ENCODE measurements at places on chromosomes 16 and 17.

GRCh38 chr16:84569382-84569987, 48.4 kb downstream of the COTL1 start:
- DNase-seq = no peak

DNA sequence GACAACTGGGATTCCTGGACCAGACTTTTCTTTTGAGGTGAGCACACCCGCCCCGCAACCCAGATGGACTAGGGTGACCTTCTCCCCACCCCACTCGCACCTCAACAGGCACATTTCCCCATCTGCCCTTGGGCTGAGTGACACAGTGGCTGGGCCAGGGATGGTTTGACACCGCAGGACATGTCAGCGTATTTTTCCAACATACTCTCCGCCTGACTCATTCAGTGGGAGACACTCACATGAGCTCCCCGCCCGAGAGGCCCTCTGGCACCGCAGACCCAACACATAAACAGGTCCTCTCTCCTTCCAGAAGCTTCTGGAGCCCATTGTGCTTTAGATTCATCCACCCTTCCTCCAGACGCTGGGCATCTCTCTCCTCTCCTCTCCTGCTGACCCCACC, 69.4 kb downstream of the ZDHHC7 start:
- DNase-seq = no peak

DNA sequence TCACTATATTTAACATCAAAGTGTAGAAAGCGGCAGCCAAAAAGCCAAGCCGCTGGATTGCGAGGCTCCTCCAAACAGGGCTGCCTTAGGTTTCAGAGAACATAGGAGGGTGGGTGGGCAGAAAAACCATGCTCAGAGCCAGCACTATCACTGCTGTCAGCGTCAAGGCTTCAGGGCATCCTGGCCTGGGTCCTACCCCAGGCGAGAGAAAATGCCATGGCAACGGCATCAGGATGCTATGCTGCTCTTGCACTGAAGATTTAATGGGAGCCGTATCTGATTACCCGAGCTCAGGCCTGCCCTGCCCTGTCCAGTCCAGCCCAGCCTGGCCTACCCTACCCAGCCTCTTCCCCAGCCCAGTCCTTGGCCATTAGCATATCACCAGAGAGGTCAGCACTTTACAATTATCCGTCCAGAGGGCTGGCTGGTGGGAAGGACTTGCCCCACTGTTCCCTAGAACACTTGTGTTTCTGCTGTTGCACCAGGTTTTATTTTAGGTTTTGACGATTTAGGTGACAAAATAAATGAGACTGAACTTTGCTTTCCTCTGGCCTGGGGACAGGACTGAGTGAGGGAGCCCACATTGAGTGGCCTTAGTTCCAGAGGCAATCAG, 61.1 kb downstream of the TOM1L2 start:
- DNase-seq = no peak

DNA sequence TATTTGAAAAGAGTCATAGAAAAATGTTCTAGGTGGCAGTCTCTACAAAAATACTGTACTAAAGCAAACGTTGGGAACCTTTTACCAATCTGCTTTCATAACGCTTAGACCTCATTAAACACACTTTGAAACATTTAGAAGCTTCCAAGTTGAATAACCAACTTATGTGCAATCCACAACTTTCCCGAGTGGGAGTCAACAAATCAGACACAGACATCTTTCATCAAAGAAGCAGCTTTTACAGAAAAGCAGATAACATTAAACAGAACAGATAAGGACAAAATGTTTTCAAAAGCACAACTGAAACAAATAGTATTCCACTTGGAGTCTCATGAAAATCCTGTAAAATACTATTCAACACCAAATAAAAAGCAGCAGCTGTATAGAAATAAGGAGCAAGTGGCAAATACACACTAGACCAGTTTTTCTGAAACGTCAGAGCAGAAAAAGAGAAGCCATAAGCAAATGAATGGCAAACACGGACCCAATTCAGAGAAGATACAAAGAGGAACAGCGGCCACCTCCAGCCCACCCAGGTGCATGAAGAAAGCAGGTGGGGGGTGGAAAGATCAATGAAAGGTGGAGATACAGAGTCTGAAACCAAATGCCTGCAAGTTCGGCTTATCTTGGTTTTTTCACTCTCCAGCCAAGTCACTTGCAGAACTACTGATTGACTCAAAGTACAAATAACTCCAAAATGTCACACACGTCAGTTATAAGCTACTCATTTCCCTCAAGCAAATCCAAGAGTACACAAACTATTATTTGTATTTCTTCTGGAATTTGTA, 18.4 kb upstream of the FBF1 start:
- no peak for DNase-seq

- peak; percentile 39 for DNase-seq
Observed at GRCh38 chr17:61574542-61575351, 16.3 kb downstream of the NACA2 start.

DNA sequence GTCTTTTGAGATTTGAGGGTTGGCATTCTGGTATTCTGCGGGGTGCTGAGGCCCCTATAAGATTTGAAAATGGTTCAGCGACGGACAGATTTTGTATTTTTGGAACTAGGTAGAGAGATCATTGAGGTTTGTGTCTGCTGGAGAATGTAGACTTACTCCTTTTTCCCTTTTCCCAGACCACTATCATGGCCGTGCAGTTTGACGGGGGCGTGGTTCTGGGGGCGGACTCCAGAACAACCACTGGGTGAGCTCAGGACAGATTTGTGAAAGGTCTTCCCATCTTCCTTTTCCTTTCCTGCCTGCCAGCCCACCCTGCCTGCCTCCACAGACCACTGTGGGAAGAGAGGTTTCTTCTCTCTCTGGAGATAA, 572 bp downstream of the PSMB6 start:
- DNase-seq = no peak

GRCh38 chr16:4586291-4586690, 28.4 kb downstream of the UBALD1 start:
- DNase-seq = no peak

DNA sequence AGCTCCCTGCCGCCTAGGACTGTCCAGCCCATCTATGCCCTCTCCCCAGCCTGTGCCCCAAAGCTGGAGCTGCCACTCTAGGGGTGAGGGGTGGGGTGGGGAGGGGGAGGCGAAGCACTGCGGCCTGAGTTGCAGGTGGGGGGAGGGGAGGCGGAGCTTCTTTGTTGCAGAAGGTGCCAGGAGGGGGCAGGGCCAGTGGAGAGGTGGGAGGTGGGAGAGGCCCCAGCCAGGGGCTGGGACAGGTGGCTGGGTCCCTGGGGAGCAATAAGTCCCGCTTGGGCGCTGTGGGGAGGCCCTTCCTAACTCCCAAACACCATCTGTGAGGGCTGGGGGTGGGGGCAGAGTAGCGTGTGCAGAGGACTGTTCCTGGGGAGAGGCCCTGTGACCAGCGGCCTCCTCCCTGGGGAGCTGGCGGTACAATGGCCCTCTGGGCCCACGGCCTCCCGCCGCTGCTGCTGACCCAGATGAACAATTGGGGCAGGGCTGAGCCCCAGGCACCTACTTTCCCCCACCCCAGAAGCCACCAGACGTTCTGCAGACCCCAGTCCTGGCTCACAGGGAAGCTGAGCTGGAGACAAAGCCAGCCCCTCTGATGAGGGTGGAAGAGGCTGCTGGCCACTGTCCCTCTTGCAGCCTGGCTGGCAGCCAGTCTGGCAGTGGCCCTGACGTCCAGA, 2.2 kb upstream of the NTN3 start:
- DNase-seq = peak; percentile 98

DNA sequence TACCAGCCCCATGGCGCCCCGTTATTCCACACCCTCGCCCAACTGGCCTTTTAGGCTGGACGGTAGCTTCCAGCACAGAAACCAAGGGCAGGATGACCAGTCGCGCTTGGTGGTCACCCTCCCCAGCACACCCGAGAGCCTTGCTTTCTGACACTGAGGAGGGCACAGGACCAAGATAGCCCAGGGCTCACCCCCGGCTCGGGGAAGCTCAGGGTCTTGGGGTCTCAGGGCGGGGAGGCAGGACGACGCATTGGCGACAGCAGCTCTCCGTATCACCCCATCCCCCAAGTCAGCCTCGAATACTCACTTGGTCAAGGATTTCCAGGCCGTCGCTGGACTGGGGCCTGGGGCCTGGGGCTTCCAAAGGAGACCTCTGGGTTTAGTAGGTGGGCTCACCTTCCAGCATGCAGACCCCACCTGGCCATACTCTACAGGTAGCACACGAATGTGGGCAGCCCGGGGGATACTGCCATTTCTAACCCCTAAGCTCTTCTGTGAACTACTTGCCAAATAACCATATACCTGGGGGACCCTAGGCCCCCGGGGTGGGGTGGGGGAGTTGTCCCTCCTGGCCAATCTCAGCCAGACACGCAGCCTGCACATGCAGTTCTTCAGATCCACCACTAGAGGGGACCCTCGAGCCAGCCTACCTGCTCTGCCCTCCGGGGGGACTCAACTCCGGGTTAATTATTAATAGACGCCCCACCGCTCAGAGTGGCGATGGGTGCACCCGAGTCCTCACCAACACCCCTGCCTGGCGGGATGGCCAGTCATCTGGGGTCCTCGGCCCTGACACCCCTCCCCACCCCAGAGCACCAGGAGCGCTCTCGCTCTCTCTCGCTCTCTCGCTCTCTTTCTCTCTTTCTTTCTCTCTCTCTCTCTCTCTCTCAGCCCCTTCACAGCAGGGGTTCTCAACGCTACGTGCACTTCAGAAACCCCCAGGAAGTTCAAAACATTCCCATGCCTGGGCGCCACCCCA, 30.0 kb downstream of the TBC1D16 start:
- DNase-seq = no peak

GRCh38 chr16:48350736-48351135, 34.5 kb downstream of the SIAH1 start:
- no peak for DNase-seq

- peak; percentile 71 for DNase-seq
Observed at GRCh38 chr17:43338886-43339516, 59.8 kb upstream of the ARL4D start.

GRCh38 chr16:58487566-58488351, 12.2 kb upstream of the NDRG4 start:
- DNase-seq = peak; percentile 8

DNA sequence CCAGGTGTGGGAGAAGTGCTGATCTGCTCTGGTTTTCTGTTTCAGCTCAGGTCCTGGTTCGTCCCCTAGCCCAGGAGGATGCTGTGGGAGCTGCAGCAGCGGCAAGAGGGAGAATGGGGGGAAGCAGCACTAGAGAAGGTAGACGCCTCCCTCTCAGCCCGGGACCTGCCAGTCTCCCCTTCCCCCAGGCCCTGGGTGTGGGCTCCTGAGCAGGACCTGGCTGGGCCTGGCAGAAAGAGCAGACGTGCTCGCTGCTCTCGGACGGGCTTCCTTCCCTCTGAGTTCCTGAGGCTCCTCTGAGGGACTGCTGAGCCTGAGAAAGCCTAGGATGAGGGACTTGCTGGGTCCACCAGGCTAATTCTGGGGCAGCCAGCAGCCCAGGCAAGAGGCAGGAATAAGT, 3.1 kb downstream of the PRCD start:
- DNase-seq = no peak

- peak; percentile 23 for DNase-seq
Observed at GRCh38 chr16:55569025-55569424, 2.5 kb downstream of the CAPNS2 start.

DNA sequence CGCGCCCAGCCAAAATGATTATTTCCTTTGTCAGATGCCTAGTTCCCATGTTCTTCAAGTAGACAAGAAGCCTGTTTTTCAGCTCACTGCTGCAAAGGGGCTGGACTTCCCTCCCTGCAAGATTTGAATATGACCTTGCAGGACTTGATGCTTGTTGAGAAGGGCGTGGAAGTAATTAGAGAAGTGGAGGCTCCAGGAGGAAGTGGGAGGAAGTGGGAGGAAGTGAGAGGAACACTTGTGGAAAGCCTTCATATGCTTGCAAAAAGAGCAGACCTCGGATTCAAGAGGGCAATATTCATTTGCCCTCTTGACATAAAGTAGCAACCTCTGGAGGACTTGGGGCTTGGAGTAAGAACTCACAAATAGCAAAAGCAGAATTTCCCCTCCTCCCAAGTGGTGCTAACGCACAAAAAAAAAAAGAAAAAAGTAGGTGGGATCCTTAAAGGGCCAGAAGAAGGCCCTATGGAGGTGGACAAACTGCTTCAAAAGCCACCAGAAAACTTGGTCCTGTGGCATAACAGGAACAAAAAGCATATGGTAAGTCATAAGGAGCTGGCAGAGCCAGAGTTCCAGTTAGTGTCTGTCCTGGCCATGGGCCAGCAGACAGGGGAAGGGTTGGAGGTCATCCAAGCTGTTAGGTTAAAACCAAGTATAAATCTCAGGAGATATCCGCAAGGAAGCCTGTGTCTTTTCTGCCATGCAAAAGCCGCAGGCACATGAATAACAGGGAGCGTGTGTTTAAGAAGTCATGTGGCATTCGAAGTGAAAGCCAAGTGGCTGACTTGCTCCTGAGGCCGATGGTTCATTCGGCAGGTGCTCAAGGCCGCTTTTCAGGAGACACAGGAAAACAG, 20.6 kb upstream of the PRKAR1A start:
- no peak for DNase-seq

Measured in DMS153 (cell line).